AG08395 (cell line): ENCODE measurements at places on chromosomes 3 and 15.
A peak's percentile ranks its signal among the peaks of the same experiment; 100 is the strongest.

DNA sequence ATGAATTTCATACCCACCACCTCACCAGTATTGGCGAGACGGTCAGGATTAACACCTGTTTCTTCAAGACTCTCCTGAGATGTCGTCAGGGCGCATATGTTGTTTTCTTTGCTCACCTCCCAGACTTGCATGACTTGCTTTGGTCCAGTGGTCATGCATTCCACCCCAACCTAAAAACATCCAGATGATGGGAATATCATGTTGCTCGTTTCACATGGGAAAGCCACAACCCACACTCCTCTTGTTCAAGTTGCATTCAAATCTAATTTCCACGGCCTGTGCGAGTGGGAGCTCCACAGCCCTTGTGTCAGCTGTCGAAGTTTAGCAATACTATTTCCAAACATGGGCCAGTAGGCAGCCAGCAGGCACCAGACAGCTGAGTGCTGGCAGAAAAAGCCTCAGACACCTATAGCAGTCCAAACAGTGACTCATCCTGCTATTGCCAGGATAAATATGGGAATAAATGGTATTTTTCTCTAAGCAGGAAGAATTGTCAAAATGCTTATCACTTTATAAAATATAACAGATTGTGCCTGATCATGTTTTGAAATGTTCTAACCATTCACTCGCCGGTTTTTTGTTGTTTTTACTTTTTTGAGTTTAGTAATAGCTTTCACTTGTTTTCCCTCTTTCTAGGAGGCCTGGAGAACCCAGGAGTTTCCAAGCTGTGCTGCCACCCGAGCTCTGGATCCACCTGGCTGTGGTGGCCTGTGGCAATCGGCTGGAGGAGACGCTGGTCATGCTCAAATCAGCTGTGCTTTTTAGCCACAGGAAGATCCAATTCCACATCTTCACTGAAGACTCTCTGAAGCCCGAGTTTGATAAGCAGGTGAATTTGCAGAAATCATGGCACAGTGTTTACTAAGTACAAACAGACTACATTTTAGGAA is 20.1 kb downstream of the GXYLT2 start:
- DNase-seq = peak; percentile 78

GRCh38 chr3:170802164-170803151 is 67.5 kb downstream of the RPL22L1 start:
- DNase-seq = peak; percentile 90

- no peak for DNase-seq
Observed at GRCh38 chr3:174953068-174953467, 93.9 kb downstream of the NAALADL2 start.

- DNase-seq = no peak
Observed at GRCh38 chr3:81624756-81625155, 136.7 kb downstream of the GBE1 start.

DNA sequence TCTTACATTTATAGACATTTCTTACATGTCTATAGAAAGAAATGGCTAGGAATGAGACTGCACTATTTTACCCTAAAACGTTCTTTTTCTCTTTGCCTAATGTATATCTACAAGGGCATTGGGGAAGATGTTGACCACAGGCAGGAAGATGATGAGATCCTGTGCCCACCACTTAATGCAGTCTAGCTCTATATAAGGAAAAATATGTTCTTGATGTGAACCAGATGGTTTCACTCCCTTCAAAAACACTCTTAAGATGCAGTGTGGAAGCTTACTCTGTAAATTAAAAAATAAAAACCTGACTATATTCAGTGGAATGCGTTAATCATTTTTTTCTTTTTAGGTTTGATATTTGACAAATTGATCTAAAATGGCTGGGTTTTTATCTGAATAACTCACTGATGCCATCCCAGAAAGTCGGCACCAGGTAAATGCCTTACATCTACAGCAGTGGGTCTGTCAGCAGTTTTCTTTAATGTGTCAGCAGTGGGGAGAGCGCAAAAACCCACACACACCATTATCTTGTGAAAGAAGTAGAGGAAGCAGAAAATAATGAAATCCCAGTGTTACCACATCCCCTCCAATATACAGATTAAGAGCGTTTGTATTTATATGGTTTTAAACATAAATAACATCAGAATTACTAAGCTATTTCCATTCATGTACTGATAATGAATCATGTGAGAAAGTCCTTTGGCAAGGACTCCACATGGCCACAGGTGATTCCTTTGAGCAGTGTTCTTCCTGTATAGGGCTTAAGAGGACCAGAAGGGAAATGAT is 10.1 kb downstream of the AGTR1 start:
- no peak for DNase-seq

DNA sequence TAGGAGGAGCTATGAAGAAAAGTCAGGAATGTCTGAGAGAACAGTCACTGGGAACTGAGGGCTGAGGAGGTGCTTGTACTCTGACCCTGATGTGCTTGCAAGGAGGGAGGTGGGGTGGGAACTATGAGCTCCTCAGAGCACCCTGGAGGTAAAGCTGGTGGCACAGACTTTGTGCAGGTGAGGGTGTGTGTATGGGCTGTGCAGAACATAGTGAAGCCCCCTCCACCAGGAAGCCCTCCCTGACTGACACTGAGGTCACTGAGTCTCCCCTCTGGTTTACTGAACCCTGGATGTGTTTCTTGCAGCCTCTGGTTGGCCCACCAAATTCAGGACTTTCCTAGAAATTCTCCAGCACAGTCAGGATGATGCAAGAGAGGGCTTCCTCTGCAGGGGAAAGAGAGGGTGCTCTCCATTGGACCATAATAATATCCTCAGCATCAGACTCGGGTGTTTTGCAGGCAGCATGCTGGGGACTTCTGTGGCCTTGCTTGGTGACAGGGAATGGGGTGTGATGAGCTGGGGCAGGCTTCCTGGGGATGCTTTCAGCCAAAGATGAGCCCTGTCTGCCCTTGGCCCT is 1.5 kb upstream of the ISLR start:
- no peak for DNase-seq

GRCh38 chr3:117748131-117748530 is 1038.6 kb downstream of the TUSC7 start:
- no peak for DNase-seq

DNA sequence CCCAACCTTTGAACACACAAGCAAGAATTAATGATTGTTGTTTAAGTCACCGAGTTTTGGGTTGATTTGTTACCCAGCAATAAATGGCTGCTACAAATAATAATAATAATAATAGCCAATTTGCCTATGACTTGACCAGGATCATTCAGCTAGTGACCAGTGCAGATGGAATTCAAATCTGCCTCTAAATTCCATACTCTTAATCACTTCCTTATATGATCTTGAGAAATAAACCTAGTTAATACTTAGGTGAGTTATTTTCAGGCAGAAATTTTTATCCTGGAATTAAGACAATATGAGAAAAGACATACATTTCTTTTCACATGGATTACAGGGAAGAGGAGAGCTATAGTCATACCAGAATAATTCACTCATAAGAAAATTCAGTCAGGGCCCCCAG is 116.0 kb upstream of the GALNT15 start:
- DNase-seq = no peak

DNA sequence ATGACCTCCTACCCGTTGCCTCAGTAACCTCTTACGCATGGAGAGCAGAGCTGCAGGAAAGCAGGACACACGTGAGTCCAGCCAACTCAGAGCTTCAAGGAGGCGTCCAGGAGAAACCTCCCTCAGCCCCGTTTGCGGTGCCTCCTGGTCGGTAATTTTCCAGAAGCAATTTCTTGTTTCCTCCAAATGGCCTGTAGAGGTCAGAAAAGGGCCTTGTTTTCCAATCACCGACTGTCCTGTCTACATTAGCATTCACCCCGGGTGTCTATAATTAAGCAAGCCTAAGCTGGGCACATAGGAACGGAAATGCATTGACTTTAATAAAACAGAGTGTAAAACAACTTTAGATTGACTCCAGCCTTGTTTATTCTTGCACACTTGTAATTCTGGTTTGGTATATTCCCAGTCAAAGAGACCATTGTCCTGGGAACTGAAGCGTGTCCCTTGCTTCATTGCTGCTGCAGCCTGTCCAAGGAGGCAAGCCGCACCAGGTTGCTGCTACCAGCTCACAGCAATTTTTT is 836.2 kb downstream of the AGBL1 start:
- DNase-seq = peak; percentile 56

DNA sequence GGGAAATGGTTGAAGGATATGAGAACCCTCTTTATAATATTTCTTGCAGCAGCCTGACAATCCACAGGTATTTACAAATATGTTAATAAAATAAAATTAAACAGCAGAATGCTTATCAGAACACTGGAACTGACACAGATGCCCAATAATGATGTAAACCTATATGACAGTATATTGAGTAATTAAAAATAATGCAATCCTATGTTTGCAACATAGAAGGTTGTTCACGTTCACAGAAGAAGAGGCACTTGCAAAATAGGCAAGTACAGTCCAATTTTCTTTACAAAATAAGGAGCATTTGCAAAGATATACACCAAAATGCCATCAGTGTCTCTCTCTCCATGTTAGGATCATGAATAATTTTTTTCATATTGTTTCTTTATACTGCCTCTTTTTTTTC is 397.0 kb upstream of the WNT5A start:
- no peak for DNase-seq

- no peak for DNase-seq
Observed at GRCh38 chr15:66623801-66624453, 58.1 kb upstream of the LCTL start.

DNA sequence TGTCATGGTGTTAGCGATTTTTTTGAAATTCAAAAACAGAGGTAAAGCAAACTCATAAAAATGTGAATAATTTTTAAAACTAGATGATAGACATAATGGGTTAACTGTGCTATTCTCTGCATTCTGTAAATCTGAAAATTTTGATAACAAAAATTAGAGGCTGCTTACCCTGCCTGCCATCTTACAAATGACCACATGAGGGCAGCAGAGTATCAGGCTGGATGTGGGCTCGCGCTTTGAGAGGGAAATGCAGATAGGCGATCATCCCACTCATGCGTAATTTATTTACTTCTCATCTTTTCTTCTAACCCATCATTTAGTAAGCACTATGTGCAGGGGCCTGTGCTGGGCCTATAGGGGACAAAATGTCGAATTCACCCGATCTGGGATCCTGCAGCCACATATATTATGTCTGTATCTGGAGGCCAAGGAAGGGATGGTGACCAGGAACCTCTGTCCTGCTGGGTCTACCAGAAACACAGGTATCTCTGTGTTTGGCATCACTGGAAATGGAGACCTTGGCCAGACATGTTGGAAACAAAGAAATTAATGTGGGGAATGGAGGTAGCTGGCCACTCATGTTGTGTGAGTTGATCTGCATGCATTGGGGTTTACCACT is 7.8 kb upstream of the RAD18 start:
- DNase-seq = peak; percentile 70

DNA sequence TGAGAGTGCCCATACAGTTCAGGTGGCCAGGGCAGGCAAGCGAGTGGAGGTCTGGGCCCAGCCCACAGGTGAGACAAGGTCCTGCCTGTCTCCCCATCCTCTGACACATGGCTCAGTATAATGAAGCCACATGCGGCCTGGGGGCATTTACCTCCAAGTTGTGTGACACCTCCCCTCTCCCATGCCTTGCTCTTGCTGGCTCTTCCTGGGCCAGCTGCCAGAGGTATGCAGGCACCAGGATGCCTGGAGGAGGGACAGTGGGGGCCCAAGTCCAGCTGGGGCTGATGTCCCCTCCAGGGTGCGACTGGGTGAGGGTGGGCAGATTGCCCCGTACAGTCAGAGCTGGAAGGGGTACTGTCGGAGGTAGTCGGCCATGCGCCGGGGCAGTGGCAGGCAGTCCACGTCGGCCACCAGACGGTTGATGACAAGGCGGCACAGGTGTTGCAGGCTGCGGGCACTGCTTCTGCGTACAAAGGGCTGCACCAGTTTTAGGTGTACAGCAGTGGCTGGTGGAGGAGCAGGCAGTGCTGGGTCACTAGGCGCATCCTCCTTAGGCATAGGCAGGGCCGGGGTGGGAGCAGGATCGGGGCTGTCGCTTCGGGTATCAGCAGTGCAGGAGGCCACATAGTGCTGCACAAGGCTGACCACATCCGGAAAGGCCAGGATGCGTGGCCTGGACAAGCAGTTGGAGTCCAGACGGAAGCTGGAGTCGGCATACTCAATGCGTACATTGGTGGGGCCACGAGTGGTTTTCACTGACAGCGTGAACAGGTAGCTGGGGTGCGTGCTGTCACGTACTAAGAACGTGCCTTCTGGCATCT is 4.1 kb downstream of the CISH start:
- DNase-seq = no peak

DNA sequence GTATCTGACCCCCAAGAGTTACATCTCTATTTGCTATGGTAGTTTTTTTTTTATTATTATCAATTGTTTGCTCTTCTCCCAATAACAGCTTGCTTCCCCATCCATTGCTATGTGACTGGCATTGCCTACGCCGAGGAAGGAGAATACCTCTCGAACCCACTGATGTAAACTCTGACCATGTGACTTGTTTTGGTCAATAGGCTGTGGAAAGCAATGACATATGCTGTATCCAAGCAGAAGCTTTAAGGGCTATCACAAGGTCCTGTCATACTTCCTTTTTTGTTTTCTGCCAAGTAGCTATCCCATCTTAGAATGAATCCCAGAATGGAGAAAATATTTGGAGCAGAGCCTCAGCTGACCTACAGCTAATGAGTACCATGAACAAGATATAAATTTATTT is 111.0 kb upstream of the FRMD4B start:
- DNase-seq = no peak

DNA sequence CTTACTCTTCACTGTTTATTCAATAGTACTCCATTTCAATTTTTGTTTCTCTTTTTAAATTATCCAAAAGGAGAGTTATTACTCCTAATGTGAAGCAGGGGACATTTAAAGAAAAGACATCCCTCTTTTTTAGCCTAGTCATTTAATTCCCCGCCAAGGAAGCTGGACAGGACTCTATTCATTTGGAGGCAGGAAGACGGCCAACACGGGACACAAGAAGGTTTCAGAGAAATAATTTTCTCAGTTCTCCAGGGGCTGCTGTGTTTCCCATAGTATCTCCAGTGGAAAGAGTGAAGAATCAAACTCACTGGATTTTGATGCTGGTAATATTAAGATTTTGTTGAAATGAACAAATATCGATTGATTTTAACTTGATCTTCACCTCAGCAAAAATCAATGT is 833.7 kb downstream of the ROBO2 start:
- no peak for DNase-seq

- no peak for DNase-seq
Observed at GRCh38 chr3:186909078-186909853, 21.1 kb upstream of the ST6GAL1 start.

DNA sequence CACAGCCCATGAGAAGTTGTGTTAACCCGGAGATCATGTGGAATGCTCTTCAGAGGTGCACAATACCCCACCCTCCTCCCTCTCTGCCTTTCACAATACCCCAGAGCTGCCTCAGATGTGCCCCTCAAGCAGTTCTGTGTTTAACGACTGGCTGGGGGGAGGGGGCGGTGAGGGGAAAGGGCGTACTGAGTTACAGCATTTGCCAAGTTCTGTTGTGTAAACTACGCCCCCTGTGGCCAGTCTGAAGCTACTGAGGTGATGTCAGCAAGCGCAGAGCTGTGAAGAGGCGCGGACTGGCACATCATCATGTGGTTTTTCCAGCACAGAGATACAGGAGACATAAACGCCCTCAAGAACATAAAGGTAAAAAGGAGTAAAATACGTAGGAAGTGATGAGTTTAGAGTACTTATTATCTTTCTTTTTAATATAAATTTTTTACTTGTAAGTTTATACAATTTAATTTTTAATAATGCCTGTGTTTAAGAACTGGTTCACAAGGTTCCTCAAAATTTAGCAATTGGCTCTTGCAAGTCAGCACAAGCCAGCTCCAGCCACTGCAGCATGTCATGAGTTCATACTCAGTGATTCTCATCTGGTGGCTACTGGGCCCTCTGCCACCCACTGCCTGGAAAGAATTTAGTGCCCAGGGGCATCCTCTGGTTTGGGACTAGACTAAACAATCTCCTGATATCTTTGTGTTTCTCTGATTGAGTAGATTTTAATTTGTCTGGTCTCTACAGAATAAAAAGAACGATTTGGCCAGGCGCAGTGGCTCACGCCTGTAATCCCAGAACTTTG is 1.7 kb downstream of the EPB42 start:
- peak; percentile 51 for DNase-seq
